DMS 273 treated with DMSO at 0.1 percent for 48 hours (cell line): ENCODE measurements at places on chromosomes 5 and 9.

GRCh38 chr9:126665644-126666035, 51.9 kb downstream of the LMX1B start:
- DNase-seq = no peak

DNA sequence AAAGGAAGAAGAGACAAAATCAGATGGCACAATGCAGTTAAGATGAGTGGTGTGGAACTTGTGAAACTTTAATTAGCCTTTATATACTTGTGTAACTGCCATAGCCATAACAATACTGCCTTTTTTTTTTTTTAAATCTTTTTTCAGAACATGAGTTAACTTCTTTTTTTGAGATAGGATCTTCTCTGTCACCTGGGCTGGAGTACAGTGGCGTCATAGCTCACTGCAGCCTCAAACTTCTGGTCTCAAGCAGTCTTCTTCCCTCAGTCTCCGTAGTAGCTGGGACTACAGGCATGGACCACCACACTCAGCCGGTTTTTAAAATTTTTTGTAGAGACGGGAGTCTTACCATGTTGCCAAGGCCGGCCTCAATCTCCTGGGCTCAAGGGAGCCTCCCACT, 37.2 kb downstream of the GPBP1 start:
- DNase-seq = no peak

DNA sequence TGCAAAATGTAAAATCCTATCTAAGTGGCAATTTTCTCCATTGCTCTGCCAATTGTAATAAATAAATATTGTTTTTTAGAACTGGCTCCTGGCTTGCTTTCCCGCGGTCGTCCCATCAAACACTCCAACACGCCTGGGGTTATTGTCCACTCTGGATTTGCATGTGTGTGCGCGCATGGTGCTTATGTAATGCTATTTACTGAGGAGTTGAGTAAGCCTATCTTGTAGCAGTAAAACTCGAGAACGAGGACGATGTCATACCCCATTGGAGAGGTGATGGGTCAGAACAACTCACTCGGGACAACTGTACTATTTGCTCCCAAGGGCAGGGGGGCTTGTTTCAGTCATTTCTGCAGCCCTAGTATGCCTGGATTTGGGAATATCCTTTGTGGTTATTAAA, 220.9 kb downstream of the PAX5 start:
- DNase-seq = no peak

- DNase-seq = no peak
These were observed 117.0 kb upstream of the ANKRD55 start for GRCh38 chr5:56350011-56350596.

DNA sequence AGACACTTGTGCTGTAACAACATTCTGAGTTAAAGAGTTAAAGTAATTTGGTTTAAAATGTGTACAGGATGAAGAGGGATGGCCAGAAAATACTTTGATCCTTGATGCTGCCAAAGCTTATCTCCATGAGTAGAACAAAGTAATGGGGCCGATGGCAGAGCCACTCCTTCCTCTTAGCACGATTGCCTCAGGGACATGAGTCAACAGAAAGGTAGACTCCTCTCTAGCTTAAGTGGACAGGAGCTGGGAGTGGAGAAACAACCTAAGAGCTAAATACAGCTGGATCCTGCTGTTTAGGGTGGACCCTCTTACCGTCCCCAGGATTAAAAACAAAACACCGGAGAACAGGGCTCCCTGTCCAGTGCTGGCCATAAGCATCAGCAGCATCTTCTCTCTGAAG, 267.3 kb downstream of the IRX1 start:
- no peak for DNase-seq

- DNase-seq = no peak
These were observed 110.7 kb upstream of the NIPBL start for GRCh38 chr5:36765876-36766275.

- no peak for DNase-seq
These were observed 1941.4 kb upstream of the NUDT12 start for GRCh38 chr5:105503950-105504349.

- DNase-seq = no peak
These were observed 133.2 kb downstream of the MTX3 start for GRCh38 chr5:79857714-79858409.

- DNase-seq = no peak
These were observed 102.2 kb upstream of the STC2 start for GRCh38 chr5:173430394-173430793.

DNA sequence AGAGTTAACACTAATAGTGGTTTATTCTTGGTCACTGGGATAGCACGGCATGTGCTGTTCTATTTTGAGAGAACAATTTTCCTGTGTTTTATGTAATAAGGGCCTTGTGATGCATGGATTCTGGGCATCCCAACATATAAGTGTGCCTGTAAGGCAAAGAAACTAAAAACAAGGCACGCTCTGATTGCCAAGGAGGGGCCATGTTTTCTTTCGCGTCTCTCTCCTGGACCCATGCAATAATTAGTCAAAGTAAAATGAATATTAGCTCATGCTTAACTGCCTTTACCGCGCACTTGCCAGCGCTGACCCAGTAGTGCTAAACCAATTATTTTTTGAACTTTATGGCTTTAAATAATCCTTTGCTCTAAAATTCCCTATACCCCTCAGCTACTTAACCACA, 140.9 kb downstream of the PSAT1 start:
- DNase-seq = no peak

GRCh38 chr5:88785746-88786565, 97.0 kb downstream of the MEF2C start:
- peak; percentile 66 for DNase-seq

- DNase-seq = no peak
These were observed 227.6 kb upstream of the ANKRD55 start for GRCh38 chr5:56460681-56461191.

GRCh38 chr5:140207250-140207964, 32.4 kb downstream of the CYSTM1 start:
- DNase-seq = no peak

GRCh38 chr9:38226491-38226951, 157.5 kb upstream of the SHB start:
- no peak for DNase-seq

GRCh38 chr9:121772600-121773285, 121.3 kb downstream of the DAB2IP start:
- no peak for DNase-seq

- DNase-seq = no peak
These were observed 208.6 kb downstream of the GRIA1 start for GRCh38 chr5:153699035-153699434.

- DNase-seq = no peak
These were observed 340.7 kb downstream of the NR2F1-AS1 start for GRCh38 chr5:93240228-93240834.

DNA sequence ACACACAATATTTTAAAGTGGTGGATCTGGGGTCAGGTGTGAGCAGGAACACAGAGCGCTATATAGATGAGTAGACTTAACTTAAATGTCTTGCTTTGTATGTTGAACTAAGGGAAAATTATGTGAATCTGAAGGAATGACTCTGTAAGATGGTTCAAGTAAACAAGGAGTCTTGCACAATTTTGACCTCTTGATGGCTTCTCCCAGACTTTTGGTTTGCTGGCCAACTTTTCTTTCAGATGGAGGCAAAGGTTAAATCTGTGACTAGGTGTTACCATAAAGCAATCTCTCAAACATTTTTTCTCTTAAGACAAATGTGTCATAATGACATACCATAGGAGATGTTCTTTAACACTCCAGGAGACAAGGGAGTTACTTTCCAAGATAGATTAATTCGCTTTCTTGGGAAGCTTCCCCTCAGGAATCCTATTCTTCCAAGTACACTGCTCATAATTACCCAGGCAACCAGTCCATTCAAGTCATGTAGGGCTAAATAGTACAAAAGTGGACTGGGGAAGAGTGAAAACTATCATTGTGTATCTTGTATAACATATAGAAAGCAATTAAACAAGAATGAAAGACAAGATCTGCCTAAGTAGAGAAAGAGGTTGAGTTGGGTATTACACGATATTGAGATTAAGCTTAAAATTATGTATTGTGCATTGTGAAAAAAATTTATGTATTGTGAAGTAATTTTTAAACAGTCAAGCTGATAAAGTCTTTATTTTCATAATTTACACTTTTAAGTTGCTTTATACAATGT, 60.3 kb upstream of the SLC27A6 start:
- DNase-seq = no peak

DNA sequence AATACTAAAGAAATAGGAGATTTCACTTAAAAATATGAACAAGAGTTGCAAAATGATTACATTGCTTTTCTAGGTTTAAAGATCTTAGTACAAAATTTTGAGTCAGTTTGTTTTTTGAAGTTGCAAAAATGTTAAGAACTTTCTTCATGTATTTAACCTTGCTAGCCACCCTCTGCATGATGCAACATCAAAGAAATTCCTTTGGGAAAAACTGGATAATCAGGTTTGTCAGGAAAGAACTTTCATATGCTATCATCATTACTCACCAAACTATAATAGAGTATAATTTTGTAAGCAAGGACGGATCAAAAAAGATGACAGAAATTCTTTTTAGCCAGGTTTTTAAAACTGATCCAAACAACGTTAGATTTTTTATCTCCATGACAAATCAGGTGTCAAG, 116.9 kb upstream of the MRPS30 start:
- DNase-seq = no peak

- DNase-seq = no peak
These were observed 107.5 kb downstream of the EBF1 start for GRCh38 chr5:158992037-158992740.

DNA sequence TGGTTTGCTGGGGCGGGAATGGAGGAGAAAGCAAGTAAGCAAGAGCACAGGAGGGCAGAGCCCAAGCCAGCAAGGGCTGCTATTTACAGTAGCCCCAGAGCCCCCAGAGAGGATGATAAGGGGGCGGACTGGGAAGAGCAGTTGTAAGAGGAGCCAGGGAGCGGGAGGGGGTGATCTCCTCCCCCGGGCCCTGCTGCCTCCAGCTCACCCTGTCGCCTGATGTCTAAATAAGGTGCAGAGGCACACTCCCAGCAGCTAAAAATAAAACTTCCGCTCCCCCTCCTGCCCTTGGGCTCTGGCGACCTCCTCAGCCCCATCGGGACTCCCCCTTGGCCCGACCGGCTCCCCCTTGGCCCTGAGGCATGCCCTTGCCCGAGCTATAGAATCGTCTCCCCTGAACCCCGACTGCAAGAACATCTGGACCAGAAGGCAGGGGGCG, 14.4 kb upstream of the CCDC69 start:
- no peak for DNase-seq

DNA sequence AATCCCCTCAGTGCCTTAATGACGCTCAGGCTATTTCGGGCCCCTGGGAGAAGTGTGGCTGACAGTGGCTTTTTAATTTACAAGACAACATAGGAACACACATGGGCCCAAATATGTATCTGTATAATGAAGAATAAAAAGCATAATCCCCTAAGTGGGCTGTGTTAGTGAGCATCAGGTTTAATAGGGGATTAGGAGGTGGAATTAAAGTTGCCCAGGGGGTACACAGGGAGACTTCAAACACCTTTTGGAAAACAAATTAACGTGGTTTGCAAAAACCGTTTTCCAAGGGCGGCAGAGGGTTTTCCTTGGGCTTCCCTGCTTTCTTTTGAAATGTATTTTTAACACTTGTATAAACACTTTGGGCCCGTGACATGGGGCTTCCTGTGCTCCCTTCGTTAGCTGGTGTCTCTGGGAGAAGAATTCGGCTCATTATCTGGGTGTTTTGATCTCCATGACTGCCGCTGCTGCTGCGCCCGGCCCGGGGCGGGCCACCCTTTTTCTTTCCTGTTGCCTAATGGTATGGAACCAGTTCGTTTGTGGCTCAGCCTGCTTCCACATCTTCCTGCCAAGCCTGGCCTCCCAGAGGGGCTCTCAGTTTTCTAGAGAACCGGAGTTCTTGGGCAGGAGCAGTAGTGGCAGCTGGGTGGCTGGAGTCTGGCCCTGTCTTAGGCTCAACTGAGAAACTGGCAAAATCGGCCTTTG, 173.0 kb downstream of the MACROH2A1 start:
- DNase-seq = no peak

DNA sequence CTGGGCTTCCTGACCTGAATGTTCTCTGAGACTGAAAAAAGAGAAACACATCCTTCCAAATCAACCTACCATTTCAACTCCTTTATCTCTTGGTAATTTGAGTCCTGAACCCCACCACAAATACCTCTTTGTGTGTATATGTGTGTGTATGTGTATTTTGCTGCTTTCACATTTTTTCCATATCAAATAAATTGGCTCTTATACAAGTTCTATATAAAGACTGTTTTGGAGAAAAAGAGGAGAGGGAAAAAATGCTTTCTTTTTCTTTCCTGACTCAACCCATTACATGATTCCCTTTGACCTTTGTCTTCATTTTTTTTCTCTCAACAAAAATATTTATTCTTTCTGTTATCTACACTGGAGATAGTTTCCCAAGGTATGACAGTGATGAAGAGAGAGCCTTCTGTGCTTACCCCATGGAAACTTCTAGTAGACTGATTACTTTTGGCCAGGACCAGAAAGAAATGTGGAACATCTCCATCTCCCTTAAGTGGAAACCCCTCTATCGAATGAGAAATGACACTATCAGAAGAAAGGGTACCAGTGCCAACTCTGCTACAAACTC, 85.3 kb downstream of the PAPPA start:
- DNase-seq = no peak

DNA sequence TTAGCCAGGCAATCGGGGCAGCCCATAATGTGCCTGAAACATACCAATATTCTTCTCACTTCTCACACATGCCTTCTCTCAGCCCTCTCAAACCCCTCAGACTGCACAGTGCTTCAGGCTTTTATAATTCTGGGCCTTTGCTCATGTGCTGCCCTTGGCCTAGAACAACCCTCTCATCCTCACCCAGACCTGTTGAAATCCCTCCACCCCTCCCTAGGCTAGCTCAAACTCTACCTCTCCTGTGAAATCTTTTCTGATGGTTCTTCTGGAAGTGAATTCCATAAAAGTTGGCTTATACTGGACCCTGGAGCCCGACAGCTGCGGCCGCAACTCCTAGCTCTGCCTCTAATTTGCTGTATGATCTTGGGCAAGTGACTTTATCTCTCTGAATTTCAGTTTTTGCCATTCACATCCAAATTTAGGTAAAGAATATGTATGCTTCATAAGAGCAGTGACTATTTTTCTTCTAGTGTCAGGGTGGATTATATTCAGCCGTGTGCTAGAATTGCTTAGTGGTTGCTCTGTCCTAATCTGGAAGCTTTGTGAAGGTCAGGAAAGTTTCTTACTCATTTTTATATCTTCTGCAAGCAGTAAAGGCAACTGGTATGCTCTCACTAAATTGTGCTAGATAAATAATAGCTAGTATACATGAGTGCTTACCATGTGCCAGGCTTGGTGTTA, 221.4 kb downstream of the MAPKAP1 start:
- no peak for DNase-seq

- no peak for DNase-seq
These were observed 53.3 kb downstream of the SAR1B start for GRCh38 chr5:134579284-134579771.

DNA sequence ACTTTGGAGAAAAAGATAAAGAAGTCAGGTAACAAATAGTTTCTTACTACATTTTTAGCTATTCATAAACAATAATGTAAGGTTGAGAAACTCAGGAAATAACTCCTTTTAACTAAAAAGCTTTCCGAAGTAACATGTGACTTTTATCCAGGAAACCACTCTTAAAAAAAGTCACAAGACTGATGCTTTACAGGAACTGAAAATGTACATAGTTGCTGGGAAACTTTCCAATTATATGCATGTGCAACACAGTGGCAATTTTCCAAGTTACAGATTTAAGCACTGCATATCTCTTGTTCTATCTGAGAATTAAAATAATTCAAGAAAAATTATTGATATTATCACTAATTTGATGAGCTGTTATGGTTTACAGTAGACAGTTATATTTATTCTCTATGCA, 105.2 kb downstream of the CDH10 start:
- DNase-seq = no peak
